ENCODE measurements at places on chromosomes 6 and 20.

DNA sequence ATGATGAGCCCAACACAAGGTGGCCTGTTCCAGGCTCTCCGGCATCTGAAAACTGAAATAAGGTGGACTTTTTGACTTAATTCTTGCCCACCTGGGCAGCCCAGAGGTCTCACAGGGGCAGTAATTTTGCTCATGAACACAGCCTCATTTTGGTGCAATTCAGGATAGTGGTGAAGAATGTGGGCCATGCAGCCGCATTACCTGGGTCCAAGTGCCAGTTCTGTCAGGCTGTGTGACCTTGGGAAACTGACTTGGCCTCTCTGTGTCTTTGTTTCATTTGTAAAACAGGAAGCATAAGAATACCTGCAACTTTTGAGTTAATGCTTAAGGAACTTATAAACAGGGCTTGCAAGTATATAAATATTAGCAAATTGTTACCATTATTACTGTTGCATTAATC lies 5.6 kb downstream of the PREX1 start:
- DNase-seq, result no peak

- DNase-seq, result no peak
Measured at GRCh38 chr6:158548418-158549161, 11.3 kb upstream of the TMEM181 start.

DNA sequence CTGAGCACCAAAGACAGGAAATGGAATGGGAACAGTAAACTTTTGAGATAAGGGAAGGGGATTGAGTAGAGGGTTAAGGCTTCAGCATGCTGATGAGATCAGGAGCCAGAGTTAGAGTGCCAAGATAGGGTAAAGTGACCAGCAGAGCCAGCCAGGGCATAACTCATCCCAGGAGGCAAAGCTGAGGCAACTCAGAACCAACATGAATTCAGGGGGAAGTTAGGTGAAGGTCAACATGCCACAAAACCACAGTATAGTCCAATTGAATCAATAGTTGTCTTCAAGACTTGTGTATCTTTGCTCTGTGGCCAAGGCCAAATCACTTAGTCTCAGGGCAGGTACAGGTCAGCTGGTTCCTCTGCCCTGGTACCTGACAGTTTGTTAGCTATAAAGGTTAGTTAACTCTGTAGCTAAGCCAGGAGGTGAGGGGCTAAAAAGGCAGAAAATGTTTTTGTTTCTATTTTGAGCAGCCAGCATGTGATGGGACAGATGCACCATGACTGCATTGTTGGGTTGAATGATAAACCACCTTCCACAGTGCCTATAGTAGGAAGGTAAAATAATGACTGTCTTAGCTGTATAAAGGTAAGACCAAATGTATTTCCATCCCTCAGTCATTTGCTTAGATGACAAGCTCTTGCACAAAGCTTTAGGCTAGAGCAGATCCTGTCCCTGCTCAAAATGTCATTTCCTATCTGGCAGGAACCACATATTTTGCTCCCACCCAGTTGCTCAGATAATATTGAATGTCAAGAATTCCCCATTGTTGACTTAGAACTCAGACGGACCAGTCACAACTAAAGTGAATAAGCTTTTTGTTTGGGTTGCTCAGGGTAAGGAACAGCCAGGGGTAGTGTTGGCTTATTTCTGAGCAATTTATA lies 15.8 kb downstream of the RNF8 start:
- no peak for DNase-seq

GRCh38 chr6:71289039-71289801 lies 609 bp downstream of the OGFRL1 start:
- peak; percentile 30 for DNase-seq
